ENCODE measurements at places on chromosomes 1 and 21.
A peak's percentile ranks its signal among the peaks of the same experiment; 100 is the strongest.

- DNase-seq = no peak
Measured at GRCh38 chr1:115164484-115164883, 75.2 kb upstream of the TSPAN2 start.

DNA sequence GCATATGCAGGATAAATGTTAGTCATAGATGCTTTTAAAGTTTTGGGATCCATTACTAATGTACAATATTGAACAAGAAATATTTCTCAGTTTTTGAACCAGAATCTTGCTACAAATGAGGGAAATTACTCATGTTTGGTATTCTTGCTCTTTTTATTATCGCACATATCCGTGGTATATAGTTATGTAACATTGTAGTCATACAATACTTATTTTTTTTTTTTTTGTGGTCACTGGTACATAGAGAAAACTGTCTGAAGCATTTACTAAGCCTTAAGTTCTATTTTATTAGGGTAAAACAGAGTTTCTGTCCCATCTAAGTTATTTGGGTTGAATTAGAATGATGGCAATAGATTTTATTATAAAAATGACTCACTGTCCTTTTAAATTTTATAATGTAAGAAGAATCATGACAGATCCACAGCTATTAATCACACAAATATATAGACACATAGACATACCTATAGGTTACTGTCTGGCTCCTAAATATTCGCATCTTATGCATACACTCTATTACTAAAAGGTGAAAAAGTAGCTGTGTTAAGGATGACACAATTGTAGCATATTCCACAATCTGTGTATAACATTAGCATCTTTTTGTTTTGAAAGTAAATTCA lies 18.0 kb upstream of the PRKAA2 start:
- no peak for DNase-seq

GRCh38 chr1:39105061-39105840 lies 79.1 kb downstream of the NDUFS5 start:
- DNase-seq = peak; percentile 64

DNA sequence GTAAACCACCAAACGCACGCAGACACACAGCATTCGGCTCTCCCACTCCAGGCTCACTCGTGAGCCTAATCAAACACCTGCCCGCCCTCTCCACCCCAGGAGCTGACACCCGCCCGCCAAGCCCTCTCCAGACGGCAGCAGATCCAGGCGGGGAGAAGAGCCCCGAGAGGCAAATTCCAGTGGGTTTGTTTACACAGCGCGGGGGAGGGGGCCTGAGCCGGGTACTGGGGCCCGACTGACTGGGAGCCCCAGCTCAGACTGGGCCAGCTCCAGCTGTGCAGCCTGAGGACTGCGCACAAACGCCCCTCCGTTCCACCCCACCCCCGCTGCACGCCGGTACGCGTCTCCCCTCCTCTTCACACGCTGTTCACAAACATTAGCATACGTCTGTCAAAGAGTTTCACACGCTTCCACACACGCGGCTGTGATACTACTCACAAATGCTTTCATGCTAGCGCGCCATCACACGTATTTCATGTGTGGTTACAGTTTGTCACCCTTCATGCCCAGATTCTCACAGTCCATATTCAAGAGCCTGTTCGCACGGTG lies 1.0 kb upstream of the EFNA1 start:
- no peak for DNase-seq

DNA sequence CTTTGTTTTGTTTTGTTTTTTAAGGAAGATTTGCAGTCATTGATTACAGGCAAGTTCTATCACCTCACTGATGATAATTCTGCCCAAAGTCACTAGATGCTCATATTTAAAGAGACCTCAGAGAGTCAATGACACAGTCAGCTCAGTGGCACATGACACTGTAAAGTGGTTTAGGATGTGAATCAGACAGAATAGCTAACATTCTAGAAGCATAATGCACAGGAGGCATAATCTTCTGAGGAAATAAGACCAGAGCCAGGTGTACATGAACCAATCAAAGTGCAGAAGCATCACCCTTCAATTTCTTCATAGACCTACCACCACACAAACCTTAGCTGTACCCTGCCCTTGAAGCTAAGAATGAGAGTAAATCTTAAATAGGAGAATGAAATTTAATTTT lies 268.5 kb downstream of the BRINP2 start:
- no peak for DNase-seq

DNA sequence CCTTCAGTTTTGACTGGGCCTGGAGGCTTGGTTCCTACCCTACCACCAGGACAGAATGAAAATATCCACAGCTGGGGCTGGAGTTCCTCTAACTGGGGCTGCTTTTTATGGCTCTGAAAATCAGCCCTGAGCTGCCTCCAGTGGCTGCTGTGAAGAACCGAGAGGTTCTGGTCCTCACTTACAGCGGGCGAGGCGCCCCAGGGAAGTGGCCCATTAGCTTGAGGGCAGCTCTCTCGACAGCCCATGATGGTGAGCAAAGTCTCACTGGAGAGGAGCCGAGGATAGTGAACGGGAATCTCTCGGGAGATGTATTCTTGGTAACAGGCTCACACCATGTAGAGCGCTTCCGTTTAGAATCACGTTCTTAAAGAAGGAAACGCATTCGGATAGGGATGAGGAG lies 459.7 kb downstream of the KIF26B start:
- no peak for DNase-seq

GRCh38 chr1:156993426-156994147 lies 52.0 kb downstream of the ARHGEF11 start:
- DNase-seq = no peak

GRCh38 chr1:55746710-55747109 lies 531.5 kb upstream of the USP24 start:
- no peak for DNase-seq

- DNase-seq = no peak
Measured at GRCh38 chr1:220734571-220735326, 13.4 kb upstream of the MTARC2 start.

- DNase-seq = no peak
Measured at GRCh38 chr1:153933430-153933829, 10.7 kb upstream of the GATAD2B start.

GRCh38 chr1:155003227-155003765 lies 694 bp downstream of the ZBTB7B start:
- no peak for DNase-seq

- DNase-seq = no peak
Measured at GRCh38 chr1:26295194-26296138, 11.0 kb downstream of the UBXN11 start.

- DNase-seq = no peak
Measured at GRCh38 chr1:30475201-30475600, 248.2 kb downstream of the MATN1 start.

DNA sequence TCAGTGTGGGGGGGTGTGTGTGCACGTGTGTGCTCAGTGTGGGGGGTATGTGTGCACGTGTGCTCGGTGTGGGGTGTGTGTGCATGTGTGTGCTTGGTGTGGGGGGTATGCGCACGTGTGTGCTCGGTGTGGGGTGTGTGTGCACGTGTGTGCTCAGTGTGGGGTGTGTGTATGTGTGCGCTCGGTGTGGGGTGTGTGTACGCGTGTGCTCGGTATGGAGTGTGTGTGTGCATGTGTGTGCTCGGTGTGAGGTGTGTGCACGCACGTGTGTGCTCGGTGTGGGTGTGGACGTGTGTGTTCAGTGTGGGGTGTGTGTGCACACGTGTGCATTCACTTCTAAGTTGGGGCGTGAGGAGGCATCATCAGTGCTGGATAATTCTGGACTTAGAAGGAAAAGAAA lies 77.9 kb downstream of the PRDM16 start:
- no peak for DNase-seq

DNA sequence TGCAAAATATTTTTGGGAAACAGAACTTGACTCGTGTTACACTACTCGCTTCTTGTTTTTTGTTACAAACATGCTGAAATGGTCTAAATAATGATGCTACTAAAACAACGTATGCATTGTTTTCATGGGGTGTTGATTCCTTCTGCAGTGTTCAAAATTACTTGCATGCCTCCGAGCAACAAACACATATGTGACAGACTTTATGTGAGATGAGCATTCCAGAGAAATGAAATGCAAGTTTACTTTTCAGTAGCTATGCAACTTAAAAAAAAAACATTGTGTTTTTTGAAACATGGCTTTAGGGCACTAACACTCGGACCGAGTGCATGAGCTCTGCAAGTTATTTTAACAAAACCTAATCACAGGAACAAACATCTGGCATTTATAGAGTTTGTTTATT lies 84.8 kb downstream of the CAMTA1 start:
- no peak for DNase-seq

DNA sequence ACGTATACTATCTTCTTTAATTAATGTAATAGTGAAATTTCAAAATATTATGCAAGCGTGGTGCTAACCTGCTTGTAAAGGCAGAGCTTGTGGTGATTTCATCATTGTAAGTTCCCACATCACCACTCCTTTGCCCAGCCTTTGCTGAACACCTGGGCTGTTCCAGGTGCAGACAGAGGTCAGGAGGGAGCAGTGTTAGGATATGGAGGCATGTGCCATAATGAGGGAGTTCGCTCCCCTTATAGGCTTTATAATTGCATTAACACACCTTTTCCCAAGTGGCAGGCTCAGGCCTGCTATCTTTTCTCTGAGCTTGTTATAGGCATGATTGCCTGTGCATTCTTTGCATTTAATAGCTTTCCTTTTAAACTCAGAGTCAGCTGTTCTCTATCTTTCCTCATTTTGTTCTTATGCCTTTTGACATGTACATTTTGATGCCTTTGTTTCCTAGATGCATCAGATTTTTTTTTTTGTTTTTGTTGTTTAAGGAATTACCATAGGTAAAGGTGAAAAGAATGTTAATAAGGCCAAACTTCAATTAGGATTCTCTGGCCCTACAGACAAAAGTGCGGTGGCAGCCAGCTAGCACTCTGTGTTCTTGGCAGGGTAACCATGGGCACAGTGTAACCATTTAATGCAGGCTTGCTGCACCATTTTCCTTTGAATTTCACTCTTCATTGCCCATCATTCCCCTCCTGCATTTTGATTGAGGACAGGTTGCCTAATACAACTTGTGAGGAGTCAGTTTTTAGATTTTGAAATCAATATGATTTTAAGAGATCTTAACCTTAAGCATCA lies 12.6 kb downstream of the NPL start:
- DNase-seq = no peak

GRCh38 chr1:46277658-46278373 lies 25.6 kb downstream of the LRRC41 start:
- DNase-seq = no peak

- DNase-seq = no peak
Measured at GRCh38 chr1:85230305-85230977, 29.0 kb downstream of the C1orf52 start.

DNA sequence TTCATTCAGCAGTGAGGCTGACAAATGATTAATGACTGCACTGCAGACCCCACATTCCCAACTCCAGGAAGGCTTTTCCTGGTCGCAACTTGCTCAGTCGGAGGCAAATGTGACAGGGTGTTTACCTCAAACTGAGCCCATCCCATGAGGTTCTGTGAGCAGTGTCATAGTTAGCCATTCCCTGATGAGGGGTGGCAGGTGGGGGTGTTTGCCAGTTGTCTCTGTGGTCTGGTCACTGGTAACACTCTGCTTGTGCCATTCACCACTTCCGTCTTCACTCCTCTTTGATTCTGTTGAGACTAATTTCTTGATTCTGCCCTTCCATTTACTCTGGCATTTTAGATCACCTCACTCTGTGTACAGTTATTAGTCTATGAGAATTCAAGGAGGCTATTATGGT lies 73.5 kb downstream of the NOS1AP start:
- no peak for DNase-seq

GRCh38 chr1:27292106-27292505 lies 29.9 kb upstream of the TMEM222 start:
- DNase-seq = no peak

GRCh38 chr21:41808846-41809245 lies 42.0 kb upstream of the RIPK4 start:
- DNase-seq = no peak

- peak; percentile 24 for DNase-seq
Measured at GRCh38 chr1:104467590-104467989, 717.9 kb downstream of the AMY1C start.

DNA sequence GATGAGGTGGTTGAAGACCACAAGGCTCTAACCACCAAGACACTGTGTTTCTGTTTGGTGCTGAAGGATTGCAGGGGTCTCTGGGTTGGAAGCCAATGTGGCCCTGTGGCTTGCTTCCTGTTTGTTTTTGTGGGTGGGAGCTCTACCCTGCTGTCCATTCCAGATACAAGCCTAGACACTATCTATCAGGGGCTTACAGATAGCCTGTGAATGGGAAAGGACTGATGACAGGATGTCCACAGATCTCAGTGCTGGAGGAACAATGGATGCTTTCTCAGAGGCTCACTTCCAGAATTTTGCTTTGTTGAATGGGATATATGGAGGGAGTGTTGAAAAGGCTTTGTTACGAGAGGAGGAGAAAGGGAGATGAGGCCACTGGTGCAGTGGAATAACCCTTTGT lies 69.7 kb downstream of the NOS1AP start:
- DNase-seq = no peak

DNA sequence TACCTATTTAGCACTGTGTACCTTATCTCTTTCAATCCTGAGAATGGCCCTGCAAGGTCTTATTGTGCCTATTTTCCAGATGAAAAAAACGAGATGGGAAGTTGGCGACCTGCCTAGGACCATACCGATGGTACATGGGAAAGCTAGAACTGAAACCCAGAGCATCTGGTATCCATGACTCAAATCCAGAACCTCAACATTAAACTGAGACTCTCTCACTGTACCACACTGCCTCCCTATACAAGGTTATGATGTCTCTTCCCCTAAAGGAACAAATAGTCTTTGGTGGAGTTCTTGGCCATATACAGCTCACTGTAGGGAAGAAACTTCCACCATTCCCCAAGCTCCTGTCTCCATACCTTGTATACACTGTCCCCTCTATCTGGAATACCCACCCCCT lies 110.7 kb downstream of the TNR start:
- DNase-seq = no peak

DNA sequence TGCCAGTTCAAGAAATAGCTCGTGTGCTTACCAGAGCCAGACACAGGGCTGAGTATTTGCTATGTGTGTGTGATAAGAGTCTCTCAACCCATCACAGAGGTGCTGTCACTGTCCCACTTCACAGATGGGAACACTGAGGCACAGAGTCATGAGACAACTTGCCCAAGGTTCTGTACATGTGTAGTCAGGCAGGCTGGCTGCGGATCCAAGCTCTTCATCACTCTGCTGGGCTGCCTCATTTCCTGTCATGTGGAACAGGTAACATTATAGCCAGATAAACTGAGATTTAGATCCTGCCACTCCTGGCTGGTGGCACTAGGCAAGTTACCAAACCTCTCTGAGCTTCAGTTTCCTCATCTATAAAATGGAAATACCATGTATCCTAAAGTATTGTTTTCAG lies 77.8 kb downstream of the ITPKB start:
- no peak for DNase-seq

DNA sequence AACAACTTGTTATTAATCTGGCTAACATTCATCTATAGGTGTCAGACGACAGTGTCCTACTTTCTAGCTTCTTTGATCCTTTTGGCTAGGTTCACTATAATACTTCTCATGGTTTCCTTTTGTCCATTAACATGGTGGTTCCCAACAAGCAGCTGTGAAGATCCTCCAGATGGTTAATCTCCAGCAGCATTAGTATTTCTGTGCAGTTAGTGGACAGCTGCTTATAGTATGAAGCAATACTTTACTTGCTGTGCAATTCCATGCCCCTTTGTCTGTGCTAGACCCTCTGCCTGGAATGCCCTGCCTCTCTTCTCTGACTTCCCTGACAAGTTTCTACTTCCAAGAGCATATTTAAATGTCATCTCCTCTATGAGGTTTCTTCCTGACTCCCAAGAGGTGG lies 41.7 kb upstream of the ARHGAP29 start:
- DNase-seq = no peak
